Hematopoietic multipotent progenitor cell treated with erythropoietin and hydrocortisone succinate and interleukin-3 and kit ligand, for 15 days (in vitro differentiated cells): ENCODE measurements at places on chromosomes 2 and 18.
A peak's percentile ranks its signal among the peaks of the same experiment; 100 is the strongest.

DNA sequence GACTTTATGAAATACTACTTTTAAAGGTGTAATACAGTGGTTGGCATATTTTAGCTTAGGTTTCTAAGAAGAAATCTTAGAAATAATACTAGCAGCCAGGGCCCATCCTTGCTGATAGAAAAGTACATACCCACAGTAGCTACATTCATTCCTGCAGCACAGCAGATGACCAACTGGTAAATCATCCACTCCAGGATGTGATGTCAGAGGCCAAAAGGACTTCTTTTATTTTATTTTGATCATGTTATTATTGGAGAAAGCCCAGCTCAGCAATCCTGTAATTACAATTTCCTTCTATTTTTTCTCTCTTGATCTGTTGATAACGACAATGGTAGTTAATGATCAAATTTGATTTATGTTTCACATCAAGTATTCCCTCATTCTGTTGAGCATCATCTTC, 18.0 kb upstream of the TTN start:
- no peak for DNase-seq

GRCh38 chr2:83971547-83971946, 487.5 kb downstream of the SUCLG1 start:
- DNase-seq = peak; percentile 22

GRCh38 chr2:9473985-9474360, 378 bp upstream of the IAH1 start:
- no peak for DNase-seq

DNA sequence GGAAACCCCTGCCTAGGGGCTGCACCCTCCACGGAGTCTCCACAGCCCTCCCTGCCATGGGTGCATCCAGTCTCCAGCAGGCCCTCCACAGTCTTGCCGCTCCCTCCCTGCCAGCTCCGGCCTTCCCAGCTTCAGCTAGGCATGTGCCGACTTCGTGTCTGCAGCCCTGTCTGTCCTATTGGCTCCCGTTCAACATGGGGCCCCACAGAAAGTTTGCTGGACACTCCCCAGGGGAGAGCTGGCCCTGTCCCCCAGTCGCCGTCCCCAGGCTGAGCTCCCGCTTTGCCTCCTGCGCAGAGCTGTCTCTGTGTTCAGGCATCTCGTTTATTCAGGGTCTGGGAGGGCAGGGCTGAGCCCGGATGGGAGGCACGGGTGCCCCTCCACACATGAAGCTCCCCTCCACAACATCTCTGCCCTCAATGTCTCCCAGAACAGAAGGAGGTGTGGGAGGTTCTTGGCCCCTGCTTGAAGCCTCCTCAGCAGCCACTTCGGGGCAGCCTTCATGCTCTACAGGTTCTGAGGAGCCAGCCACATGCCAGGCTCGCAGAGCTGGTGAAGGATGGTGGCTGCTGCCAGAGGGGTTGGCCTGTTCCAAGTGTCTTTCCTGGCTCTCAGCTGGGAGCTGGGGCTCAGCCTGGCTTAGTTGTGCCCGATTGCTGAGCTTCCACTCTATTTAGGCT, 120.1 kb upstream of the PXDN start:
- DNase-seq = no peak

- DNase-seq = no peak
Observed at GRCh38 chr18:51236225-51236624, 38.7 kb upstream of the MEX3C start.
